Osteocyte (in vitro differentiated cells): ENCODE measurements at places on chromosomes 1 and 21. TPM values are rescaled to one million over a fixed set of nuclear protein-coding genes. Genes with fewer than 3 reads are reported as not detected.

GRCh38 chr1:235006816-235007215 is 121.8 kb downstream of the TOMM20 start:
- DNase-seq, result no peak

DNA sequence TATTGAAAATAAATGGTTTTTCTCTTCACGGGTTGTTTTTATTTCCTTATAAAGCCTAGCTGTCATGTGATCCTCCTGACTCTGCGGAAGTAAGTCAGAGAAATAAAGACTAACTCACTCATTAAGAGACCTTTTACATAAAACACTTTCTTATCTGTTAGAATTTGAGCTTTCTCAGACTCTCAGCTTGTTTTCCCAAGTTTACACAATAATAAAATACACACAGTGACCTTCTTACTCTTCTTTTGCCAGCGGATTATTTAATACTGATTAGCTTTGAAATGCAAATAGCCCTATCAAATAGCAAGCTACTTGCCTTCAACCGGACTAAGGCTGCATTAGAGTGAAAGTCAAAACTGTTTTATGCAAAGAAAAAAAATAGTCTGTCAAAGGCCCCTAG is 45.5 kb upstream of the CXADR start:
- no peak for DNase-seq

- DNase-seq, result no peak
These were observed 12.0 kb downstream of the NCMAP start for GRCh38 chr1:24567792-24568388.

- DNase-seq, result no peak
These were observed 560.2 kb downstream of the SMYD3 start for GRCh38 chr1:245946905-245947304.

HSD3B2 gene
- total RNA-seq, result not detected in 2 replicates
